ENCODE measurements at places on chromosomes 12 and 14.

GRCh38 chr12:113424915-113425823, 3.0 kb downstream of the SDSL start:
- no peak for DNase-seq

GRCh38 chr12:91023326-91024004, 18.7 kb upstream of the EPYC start:
- no peak for DNase-seq

GRCh38 chr14:64296561-64296960, 2.4 kb upstream of the ESR2 start:
- no peak for DNase-seq

DNA sequence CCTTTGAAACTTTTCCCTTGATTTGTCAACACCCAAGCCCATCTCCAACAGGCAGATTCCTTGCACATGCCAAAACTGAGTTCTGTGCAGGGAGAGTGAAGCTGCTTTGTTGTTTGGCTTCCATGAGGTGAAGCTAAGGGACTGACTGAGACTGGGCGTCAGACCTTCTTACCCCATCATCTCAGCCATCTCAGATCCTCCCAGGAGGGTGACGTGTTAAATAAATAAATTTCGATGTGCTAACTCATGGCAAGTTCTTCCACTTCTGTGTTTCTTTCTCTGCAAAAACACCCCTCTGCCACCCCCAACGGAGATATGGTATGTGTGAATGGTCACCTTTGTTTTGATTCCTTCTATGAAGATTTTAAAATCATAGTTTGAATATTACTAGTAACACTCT, 17.8 kb downstream of the UTP20 start:
- DNase-seq, result no peak

- DNase-seq, result no peak
Observed at GRCh38 chr14:99099051-99099787, 172.8 kb downstream of the BCL11B start.

- DNase-seq, result no peak
Observed at GRCh38 chr14:24851406-24851805, 198.5 kb downstream of the STXBP6 start.

DNA sequence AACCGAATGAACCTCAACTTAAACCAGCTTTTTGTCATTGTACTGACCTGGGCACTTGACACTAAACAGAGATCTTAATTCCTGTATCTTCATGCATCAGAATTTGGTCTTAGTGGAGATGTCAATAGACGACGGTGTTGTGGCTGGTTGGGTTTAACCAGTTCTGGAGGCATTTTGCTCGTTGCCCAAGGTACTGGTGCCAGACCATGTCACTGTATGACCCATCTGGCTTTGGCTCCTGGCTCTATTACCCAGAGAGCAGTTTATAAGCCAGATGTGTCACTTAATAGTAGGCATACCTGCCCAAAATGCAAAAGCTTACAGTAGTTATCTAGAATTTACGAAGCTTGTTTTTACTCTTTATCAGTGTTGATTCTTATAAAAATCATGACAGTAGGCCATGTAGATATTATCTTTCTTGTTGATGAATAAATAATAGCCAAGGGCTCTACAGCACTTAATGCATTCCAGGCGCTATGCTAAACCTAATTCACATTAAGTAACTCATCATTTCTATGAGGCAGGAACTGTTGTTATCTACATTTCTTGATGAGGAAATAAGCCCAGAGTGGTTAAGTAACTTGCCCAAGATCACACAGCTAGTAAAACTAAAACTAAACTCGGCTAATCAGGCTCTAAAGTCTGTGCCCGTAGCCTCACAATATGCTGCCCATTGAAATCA, 179.7 kb upstream of the HIF1A start:
- no peak for DNase-seq

DNA sequence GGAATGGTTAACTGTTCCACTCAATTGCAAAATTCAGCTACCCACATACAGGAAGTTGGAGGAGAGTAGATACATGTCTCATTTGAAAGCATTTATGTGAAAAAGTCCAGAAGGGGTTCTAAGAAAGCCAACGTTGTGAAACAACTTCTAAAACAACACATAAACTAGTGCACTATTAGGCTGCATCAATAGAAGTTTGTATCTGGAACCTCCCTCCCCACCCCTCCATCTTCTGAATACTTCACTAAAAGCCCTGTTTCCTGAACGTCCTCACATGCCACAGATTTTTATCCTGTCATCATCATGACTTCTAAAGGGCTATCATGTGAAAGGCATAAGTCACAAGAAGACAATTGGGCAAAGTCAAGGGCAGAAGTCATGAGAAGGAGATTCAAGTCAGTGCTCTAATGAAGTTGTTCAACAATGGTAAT, 5.5 kb downstream of the KRT79 start:
- no peak for DNase-seq

- DNase-seq, result no peak
Observed at GRCh38 chr14:54840336-54840735, 62.3 kb downstream of the GCH1 start.

DNA sequence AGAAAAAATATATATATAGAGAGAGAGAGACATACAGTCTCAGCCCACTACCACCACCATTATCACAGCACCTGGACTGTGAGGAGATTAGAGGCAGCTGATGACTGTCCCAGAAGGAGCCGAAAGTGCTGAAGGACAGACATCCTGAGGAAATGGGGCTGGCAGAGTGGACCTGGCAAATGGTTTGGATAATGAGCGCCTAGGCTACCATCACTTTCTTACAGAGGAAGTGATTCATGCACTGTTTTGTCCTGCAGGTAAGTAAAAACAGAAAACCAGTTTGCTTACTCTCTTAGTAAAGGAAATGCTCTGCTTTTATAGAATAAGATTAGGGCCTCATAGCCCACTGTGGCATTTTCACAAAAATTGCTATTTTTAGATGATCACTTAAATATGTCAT, 28.6 kb upstream of the DNM1L start:
- DNase-seq, result no peak

DNA sequence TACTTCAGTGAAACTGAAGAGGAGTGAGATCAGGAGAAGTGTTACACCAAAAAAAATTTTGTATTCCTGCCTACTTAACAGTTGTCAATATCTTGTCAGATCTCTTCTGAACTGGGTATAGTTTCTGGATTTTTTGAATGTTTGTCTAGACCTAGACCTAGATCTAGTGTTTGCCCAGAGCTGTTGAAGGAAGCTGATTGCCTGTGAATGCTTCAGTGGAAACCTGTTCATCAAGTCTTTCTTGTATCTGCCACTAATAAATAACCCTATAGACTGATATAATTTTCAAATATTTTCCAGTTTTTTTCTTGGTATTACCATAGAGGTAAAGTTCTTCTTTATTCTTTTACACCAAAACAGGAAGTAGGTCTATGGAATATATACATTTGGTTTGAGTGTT, 781.5 kb upstream of the FBXO33 start:
- no peak for DNase-seq

GRCh38 chr12:3631759-3632158, 121.2 kb downstream of the CRACR2A start:
- DNase-seq, result no peak

DNA sequence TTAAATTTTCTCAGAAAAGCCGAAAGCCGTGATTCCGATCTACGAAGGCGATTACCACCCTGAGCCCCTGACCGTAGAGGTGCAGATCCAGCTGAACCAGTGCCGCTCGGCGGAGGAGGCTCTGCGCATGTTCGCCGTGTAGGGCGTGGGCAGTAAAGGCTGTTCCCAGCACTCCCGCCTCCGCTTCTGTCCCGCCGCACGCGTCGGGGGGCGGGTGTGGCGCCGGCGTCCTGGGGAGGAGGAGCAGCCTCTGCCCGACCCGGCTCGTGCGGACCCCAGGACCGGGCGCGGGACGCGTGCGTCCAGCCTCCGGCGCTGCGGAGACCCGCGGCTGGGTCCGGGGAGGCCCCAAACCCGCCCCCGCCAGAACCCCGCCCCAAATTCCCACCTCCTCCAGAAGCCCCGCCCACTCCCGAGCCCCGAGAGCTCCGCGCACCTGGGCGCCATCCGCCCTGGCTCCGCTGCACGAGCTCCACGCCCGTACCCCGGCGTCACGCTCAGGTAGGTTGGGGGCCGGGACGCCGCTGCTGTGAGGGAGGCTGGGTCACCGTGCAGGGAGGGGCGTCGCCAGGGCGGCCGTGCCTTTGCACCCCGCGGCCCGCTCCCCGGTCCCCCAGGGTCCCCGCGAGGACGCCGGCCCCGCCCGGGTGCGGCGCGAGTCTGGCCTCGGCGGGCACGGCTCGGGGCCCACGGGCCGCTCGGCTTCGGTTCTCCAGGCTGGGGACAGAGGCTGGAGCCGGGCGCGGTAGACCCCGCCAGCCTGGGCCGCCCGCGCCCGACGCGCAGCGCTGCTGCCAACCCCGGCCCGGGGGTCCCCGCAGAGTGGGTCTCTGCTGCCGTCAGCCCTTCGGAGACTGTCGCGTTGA, at the start of gene B3GNT4:
Gene B3GNT4 (plus strand): TSS at position 409 of the 866 bp plus-strand sequence. CDS start 910 bp downstream, outside the sequence.
- no peak for DNase-seq
